Stimulated activated CD8-positive, alpha-beta memory T cell treated with anti-CD3 and anti-CD28 coated beads, Interleukin-7, amount 100 ng/mL, for 1 hour (primary cell): ENCODE measurements at places on chromosomes 16 and 17.

GRCh38 chr16:20074099-20074991 is 655 bp upstream of the GPR139 start:
- no peak for DNase-seq

- no peak for DNase-seq
These were observed 94.6 kb upstream of the GSE1 start for GRCh38 chr16:85518398-85519049.

- no peak for DNase-seq
These were observed 195.0 kb upstream of the MAF start for GRCh38 chr16:79795556-79795955.

- DNase-seq, result no peak
These were observed 139.1 kb downstream of the SOX9 start for GRCh38 chr17:72259922-72260321.

GRCh38 chr17:49845321-49845720 is 2.5 kb downstream of the TAC4 start:
- no peak for DNase-seq

DNA sequence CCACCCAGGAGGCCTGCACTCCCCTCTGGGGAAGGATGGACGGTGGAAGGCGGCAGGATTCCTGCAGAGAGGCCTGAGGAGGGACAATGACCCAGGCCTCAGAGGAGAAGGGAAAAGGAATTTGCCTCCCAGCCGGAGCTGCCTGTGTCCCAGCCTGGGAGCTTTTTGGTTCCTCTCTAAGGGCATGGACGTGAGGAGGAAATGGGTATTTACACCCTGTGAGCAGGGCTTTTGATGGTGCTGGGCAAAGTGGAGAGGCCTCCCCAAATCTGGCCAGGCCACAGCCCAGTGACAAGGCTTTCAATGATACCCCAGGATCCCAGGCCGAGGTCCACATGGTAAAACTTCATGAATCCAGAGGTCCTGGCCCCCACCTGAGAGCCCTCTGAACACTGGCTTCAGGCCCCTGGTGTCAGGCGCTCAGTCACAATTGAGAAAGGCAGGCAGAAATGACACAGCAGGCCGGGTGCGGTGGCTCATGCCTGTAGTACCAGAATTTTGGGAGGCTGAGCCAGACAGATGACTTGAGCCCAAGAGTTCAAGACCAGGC is 56.0 kb upstream of the DOC2B start:
- no peak for DNase-seq

DNA sequence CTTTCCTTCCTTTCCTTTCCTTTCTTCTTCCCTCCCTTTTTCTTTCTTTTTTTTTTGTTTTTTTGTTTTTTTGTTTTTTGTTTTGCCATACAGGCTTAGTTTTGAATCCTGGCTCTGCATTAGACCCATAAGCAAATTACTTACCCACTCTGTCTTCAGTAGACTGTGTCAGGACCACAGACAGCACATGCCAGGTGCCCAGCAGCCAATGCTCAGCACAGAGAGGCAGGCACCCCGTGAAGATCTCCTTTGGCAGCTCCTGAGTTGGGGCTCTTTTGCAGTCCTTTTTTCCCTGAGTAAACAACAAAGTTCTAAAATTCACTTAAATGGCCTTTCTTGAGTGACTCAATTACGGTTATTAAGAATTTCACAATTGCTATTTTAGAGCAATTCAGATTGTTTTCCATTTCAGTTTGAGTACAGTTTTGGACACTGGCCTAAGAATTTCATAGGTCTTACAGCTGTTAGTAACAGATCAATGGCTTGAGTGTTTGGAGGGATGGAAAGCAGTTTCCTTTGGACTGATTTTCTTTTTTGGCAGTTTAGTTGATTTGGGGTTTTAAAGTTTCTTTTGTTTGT is 26.2 kb upstream of the SLC5A11 start:
- DNase-seq, result no peak

GRCh38 chr16:53600126-53600525 is 97.1 kb upstream of the AKTIP start:
- no peak for DNase-seq

DNA sequence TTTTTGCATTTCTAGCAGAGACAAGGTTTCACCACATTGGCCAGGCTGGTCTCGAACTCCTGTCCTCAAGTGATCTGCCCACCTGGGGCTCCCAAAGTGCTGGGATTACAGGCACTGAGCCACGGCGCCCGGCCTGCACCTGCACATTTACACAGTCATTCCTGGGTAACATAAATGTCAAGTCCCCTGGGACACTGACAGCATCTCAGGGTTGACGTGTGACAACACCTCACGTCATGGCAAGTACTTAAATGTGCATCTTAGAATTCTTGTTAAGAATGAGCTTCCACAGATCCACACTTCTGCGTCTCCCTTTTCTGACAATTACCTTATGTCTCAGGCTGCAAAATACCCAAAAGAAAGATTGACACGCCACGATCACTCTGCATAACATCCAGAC is 80.5 kb downstream of the ABR start:
- no peak for DNase-seq

DNA sequence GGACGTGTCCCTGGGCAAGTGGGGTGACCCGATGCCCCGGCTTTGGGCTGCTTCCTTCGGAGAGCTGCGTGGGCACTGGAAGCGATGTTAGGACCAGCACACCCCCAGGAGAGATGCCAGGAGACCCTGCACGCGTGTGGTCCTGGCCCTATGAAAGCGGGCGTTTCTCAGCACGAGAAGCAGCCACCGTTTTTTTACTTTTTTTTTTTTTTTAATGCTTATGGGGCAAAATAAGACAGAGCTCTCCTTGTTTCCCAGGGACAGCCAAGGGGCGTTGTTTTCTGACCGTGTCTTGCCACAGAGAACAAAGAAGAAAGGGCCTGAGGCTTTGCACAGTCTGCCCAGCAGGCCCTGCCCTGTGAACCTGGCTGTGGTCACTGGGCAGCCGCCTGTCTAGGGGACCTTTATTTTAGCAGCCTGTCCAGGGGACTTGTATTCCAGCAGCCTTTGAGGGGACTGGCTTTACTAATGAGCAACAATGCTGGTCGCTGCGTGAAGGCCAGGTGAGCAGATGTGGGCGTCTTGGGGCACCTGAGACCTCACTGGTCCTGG is 996 bp downstream of the SLC25A10 start:
- no peak for DNase-seq

DNA sequence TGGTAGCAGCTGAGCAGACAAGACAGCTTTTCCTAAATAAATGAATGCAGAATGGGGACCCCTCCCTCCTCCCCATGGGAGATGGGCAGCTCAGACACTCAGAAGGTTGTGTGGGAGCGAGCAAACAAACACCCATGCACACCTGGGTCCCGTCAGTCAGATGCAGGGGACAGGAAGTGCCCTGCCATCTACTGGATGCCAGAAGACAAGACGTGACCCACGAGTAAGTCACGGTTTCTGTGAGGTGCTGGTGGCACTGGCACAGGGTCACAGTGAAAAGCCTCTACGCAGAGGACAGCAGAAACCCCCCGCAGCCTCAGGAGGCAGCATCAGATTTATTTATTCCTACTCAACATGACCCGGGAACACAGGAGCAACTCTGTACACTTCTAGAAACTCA is 8.4 kb downstream of the HBQ1 start:
- DNase-seq, result no peak

DNA sequence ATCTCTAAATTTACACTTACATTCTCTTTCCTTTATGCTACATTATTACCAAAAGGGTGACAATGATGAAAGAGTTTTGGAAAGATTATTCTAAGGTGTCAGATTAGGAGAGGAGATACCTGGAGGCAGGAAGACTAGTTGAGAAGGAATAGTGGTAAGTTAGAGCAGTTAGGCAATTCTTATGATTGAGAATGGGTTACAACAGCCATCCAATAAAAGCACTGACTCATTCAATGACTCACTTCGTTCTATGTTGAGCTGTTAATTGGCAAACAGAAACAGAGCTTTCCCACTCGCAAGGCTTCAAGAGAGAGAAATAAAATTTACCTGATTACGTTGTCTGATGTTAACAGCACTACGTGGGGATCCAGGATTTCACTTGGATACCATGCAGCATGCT is 5.8 kb downstream of the NUP88 start:
- DNase-seq, result no peak

DNA sequence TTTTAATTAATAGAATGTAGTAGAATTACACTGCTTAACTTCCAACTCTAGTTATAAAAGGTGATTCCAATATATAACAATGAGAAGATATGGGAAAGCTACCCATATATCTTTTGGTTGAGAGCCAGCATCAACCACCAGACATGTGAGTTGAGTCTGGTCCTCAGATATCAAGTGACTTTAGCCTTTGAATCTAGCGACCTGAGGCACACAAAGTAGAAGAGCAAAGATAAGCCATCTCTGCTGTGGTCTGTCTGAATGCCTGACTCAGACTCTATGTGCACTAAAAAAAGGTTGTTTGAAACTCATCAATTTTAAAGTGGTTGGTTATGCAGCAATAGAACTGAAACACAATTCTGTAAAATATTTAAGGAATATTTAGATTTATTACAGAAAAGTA is 492.5 kb upstream of the SOX9 start:
- DNase-seq, result no peak

DNA sequence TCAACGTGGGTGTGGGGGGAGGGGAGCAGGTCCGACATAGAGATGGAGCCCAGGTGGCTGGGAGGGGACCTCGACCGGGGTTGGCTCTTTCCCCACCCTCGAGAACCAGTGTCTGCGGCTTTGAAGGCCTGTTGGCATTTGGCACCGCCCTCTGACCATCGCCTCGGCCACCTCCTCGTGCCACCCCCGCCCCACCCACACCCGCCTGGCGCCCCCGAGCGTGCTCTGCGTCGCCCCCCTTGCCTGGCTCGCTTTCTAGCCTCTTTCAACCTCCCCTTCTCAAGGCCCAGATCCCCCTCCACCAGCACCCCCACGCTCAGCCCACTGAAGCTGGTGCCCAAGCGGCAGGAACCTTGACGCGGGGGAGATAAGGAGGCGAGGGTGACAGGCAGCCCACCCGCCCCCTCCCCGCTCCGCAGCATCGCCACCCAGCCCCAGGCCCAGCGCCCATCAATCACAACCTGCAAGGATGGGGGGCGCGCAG is 619 bp downstream of the CACNB1 start:
- DNase-seq, result no peak
